Neural crest cell (in vitro differentiated cells): ENCODE measurements at places on chromosomes 2 and 18.

GRCh38 chr2:212387146-212387545 lies 151.5 kb downstream of the ERBB4 start:
- no peak overlapping the region for H3K27ac ChIP-seq
- H3K36me3 ChIP-seq: no peaks in the 10 kb centered on the region
- DNase-seq: no peak
- H3K4me3 ChIP-seq: no peak overlapping the region
- H3K27me3 ChIP-seq: no peaks in the 10 kb centered on the region

GRCh38 chr2:67565761-67566160 lies 168.6 kb downstream of the ETAA1 start:
- H3K27ac ChIP-seq: no peak overlapping the region
- no peak for DNase-seq
- no peaks in the 10 kb centered on the region for H3K36me3 ChIP-seq
- H3K4me1 ChIP-seq: peaks cover 7% of the 10 kb centered on the region
- H3K4me3 ChIP-seq: no peak overlapping the region

GRCh38 chr18:61216051-61216450 lies 117.2 kb upstream of the CDH20 start:
- no peak overlapping the region for H3K27ac ChIP-seq
- H3K36me3 ChIP-seq: no peaks in the 10 kb centered on the region
- no peaks in the 10 kb centered on the region for H3K27me3 ChIP-seq
- H3K4me1 ChIP-seq: no peaks in the 10 kb centered on the region
- no peak for DNase-seq
- H3K4me3 ChIP-seq: no peak overlapping the region

DNA sequence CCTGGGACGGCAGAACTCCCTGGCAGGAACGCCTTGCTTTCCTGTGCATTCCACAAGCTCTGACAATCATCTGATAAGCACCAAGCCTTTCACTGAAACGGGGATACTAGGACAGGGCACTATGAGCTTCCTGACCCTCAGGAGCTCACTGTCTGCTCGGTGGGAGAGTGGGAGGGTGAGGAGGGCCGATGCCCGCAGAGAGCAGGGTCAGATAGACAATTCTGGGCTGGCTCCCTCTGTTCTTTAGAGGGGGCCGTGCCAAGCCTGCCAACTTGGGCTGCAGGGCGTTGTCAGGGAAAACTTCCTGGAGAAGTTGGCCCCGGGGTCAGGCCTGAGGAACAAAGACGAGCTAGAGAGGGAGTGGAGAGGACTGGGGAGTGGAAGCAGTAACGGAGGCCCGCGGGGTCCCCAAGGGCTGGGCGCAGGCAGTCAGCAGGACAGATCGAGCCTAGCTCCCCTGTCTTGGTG lies 82.0 kb downstream of the CTAGE1 start:
- H3K36me3 ChIP-seq: no peaks in the 10 kb centered on the region
- DNase-seq: no peak
- no peak overlapping the region for H3K4me3 ChIP-seq

DNA sequence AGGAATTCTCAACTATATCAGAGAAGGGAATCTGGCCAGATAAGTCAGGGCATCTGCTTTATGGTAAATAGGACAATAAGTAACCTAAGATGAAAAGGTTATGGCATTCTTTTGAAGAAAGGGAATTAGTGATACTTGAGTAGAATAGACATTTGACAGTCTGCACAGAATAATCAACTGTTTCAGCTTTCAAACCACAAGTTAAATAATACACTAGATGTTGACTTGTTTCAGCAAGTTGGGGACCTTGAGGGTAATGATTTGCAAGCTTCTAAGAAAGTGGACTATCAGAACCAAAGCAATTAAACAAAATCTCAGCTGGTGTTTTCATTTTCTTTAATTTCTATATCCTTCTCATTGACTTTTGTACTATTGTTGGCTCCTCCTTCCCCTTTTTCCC lies 54.5 kb downstream of the SLC39A10 start:
- no peak for DNase-seq
- H3K27me3 ChIP-seq: no peaks in the 10 kb centered on the region
- H3K27ac ChIP-seq: no peak overlapping the region
- H3K36me3 ChIP-seq: peaks cover 28% of the 10 kb centered on the region
- no peak overlapping the region for H3K4me3 ChIP-seq

- no peak overlapping the region for H3K27ac ChIP-seq
- H3K36me3 ChIP-seq: peaks cover 5% of the 10 kb centered on the region
- no peaks in the 10 kb centered on the region for H3K27me3 ChIP-seq
- H3K4me1 ChIP-seq: peaks cover 63% of the 10 kb centered on the region
These were observed 82.0 kb downstream of the DNMT3A start for GRCh38 chr2:25259737-25260124.

DNA sequence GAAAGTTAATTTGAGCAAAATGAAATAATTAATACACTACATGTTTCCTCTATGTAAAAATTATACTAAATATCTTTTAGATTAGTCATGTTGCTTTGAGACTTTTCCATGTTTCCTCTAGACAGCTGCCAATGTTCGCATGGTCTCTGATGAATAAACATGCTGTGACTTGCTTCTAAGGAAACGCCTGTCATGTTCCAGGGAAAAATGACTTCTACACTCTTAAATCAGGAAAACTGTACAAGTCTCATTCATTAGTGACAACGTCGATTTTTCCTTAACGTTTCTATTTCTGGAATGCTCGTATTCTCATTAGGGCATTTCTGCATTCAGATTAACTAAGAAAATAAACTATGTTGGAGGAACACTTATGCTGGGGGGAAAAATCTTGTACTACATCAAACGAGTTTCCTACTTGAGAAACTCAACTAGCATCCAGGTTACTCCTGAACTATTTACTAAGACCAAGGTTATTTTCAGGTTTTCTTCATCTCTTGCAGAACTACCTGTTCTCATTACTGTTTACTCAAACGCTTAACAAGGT lies 1.6 kb downstream of the COBLL1 start:
- H3K4me3 ChIP-seq: peak overlapping the region; percentile 90
- peaks cover 44% of the 10 kb centered on the region for H3K27me3 ChIP-seq
- no peaks in the 10 kb centered on the region for H3K36me3 ChIP-seq
- DNase-seq: no peak
- H3K27ac ChIP-seq: no peak overlapping the region

DNA sequence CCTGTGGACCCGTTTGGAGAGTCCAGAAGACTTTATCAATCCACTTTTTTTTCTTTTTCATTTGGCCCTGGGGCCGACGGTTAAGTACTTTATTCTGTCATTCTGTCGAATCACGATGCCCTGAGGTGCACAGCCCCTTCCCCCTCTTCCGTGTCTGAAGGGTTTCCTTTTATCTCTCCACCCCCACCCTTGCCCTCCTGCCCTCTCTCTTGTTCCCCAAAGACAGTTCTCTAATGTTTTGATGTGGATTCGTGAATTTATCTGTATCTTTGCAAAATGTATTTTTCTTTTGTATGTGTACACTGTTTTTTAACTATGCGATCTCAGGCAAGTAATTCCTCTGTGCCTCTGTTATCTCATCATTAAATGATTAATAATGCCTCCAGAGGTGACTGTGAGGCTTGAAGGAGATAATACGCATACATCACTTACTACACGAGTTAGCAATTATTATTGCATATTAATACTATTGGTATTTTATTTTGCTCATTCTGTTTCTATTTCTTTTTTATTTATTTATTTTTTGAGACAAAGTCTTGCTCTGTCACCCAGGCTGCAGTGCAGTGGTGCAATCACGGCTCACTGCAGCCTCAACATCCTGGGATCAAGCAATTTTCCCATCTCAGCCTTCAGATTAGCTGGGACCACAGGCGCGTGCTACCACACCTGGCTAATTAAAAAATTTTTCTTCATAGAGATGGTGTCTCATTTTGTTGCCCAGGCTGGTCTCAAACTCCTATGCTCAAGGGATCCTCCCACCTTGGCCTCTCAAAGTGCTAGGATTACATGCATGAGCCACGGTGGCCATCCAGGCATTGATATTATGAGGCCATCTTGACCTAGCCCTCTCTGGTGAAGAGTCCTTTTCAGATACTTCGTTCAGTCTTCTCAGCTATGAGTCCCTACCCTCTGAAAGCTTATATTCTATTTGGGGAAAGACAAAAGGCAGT lies 1.4 kb upstream of the CASP8 start:
- H3K27me3 ChIP-seq: no peaks in the 10 kb centered on the region
- DNase-seq: no peak
- peaks cover 43% of the 10 kb centered on the region for H3K4me1 ChIP-seq
- H3K36me3 ChIP-seq: no peaks in the 10 kb centered on the region

- H3K36me3 ChIP-seq: no peaks in the 10 kb centered on the region
- H3K27ac ChIP-seq: no peak overlapping the region
- peaks cover 15% of the 10 kb centered on the region for H3K27me3 ChIP-seq
- DNase-seq: no peak
- H3K4me1 ChIP-seq: no peaks in the 10 kb centered on the region
These were observed 25.7 kb upstream of the LNPK start for GRCh38 chr2:176027806-176028205.

DNA sequence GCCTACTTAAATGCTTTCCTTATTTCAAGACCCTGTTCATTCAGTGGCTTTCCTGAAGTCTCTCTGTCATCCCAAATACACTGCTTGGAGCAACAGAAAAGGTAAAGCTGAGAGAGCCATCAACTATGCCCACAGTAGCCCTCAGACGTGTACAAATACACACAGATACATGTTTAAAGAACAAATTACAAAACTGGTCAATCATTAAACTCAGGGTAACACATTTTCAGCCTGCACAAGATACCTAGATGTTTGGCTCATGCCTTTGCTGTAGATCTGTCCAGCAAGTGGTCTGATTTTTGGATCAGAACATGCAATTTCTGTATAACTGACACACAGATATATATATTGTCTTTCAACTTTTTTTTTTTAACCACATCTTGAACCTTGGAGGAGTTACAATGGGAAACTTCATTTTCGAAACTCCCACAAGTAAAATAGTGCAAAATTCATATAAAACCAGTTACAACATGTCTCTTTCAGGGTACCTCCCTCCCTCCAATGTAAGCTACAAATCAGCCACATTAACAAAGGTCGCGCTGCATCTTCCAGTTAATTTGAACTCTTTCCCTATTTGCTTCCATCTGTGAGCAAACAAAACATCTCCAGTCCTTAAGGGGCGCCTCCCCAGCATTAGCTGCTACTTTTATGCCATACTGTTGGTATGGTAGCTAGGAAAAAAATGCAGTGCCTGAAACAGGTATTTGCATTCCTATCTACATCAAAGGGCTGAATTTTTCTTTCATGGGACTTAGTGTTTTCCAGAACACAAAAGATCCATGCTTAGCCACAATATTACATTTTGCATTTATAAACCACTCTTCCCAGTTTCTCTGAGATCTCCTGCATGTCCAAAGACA lies 311.9 kb downstream of the NRXN1 start:
- no peak for DNase-seq
- no peaks in the 10 kb centered on the region for H3K36me3 ChIP-seq
- no peak overlapping the region for H3K27ac ChIP-seq
- peaks cover 7% of the 10 kb centered on the region for H3K4me1 ChIP-seq
- no peaks in the 10 kb centered on the region for H3K27me3 ChIP-seq

GRCh38 chr2:63046961-63047320 lies 3.7 kb upstream of the OTX1 start:
- H3K4me1 ChIP-seq: peaks cover 57% of the 10 kb centered on the region
- peak overlapping the region; percentile 58 for H3K4me3 ChIP-seq

DNA sequence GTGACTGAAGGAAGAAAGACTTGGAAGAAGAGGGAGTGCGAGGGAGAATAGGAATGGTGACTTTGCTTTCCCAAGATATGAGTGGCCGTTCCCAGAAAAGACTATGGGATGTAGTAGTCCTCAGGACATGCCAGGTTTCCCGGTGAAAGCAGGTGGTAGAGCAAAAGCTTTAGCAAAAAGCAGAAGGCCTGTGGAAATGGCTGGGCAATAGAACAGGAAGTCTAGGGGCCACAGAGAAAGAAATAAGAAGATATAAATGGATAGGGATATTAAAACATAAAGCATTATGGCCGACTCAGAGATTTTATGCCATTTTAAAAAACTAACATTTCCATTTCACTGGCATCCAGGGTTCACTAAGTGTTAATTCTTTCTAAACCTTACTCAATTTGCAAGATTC lies 1.2 kb upstream of the SERPINB13 start:
- DNase-seq: no peak
- no peaks in the 10 kb centered on the region for H3K27me3 ChIP-seq
- H3K27ac ChIP-seq: no peak overlapping the region
- no peaks in the 10 kb centered on the region for H3K4me1 ChIP-seq
- H3K36me3 ChIP-seq: no peaks in the 10 kb centered on the region

- no peaks in the 10 kb centered on the region for H3K27me3 ChIP-seq
- H3K27ac ChIP-seq: no peak overlapping the region
- no peak overlapping the region for H3K4me3 ChIP-seq
- peaks cover 14% of the 10 kb centered on the region for H3K4me1 ChIP-seq
- no peaks in the 10 kb centered on the region for H3K36me3 ChIP-seq
These were observed 370.9 kb upstream of the ZEB2 start for GRCh38 chr2:144890828-144891227.

DNA sequence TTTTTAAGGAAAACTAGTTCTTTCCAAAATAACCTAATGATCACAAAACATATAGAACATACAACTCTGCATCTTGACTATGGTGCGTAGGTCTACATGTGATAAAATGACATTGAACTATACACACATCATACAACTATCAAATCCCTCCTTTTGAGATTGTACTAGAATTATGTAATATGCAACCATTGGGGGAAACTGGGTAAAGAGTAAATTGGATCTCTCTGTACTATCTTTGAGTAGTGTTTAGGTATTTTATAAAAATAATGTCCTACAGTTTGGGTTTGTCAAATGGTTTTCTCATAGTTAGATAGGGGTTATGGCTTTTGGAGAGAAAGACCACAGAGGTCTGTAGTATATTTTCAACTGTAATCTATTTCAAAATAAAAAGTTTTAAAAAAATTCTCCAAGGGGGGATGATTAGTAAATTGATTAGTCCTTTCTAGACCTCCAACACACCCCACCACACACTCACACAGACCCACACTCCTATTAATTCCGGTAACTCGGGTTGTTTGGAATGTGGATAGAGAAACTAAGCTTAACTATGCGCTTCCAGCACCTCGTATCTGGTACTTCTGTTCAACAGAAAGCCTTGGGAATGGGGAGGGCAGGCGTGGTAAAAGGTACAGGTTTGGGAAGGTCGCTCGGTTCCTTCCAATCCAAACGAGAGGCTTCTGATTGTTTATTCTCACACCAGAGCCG lies 695 bp upstream of the BIRC6 start:
- no peak for DNase-seq
- H3K36me3 ChIP-seq: no peaks in the 10 kb centered on the region
- H3K4me3 ChIP-seq: peak overlapping the region; percentile 94
- H3K27me3 ChIP-seq: no peaks in the 10 kb centered on the region

DNA sequence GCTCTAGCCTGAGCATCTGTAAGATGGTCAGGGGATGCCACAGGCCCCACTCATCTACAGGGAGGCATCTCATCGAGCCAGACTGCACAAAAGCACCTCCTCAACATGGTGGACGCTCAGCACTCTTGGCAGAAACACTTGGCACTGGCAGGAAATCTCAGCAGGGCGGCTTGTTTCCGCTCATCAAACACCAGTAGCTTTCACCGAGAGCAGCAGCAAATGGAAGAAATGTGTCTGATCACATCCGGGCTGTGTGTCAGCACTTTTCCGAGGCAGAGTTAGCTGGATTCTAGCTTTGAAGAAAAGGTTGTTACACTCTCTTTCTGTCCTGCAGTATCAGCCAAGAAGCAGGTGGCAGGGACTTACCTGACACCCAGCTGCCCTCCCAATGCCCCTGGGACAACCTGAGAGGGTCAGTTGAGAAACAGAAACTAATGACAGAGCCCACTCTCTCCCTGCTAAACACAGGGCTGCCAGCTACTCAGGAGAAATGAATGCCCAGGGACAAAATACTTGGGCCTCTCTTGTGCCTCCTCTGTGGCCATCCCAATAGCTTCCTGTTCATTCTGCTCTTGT lies 68.9 kb upstream of the FZD7 start:
- H3K4me3 ChIP-seq: no peak overlapping the region
- no peak for DNase-seq
- H3K27ac ChIP-seq: peak overlapping the region; percentile 63
- H3K27me3 ChIP-seq: no peaks in the 10 kb centered on the region
- H3K36me3 ChIP-seq: no peaks in the 10 kb centered on the region
- H3K4me1 ChIP-seq: peaks cover 76% of the 10 kb centered on the region
